ENCODE measurements at places on chromosomes 5 and 9.

DNA sequence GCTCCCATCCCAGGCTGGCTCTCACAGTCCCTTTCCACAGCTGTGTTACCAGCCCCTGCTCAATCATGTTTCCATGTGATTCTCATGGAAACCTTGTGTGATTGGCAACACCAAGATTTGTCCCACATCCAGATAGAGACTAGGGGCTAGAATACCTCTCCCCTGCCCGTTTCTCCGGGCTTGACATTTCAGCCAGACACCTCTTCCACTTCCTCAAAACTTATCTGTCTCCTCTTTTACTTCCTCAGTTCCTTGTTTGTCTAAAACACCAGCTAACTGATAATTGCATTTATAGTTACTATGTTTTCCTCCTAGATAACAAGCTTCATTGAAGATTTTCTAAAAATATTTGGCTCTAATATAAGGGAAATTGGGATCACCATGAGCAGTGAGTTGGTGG is 16.6 kb upstream of the KCNMB1 start:
- no peaks in the 10 kb centered on the region for H3K36me3 ChIP-seq
- no peaks in the 10 kb centered on the region for H3K27me3 ChIP-seq
- no peak overlapping the region for H3K27ac ChIP-seq
- H3K4me1 ChIP-seq: no peaks in the 10 kb centered on the region

GRCh38 chr5:67146574-67146973 is 50.0 kb downstream of the CD180 start:
- no peak overlapping the region for H3K27ac ChIP-seq
- H3K27me3 ChIP-seq: no peaks in the 10 kb centered on the region
- H3K4me1 ChIP-seq: no peaks in the 10 kb centered on the region
- H3K4me3 ChIP-seq: no peak overlapping the region

- H3K27me3 ChIP-seq: no peaks in the 10 kb centered on the region
- H3K4me3 ChIP-seq: no peak overlapping the region
- no peaks in the 10 kb centered on the region for H3K4me1 ChIP-seq
- no peaks in the 10 kb centered on the region for H3K36me3 ChIP-seq
- DNase-seq: no peak
- H3K27ac ChIP-seq: no peak overlapping the region
Observed at GRCh38 chr5:163730206-163730756, 224.9 kb downstream of the MAT2B start.

DNA sequence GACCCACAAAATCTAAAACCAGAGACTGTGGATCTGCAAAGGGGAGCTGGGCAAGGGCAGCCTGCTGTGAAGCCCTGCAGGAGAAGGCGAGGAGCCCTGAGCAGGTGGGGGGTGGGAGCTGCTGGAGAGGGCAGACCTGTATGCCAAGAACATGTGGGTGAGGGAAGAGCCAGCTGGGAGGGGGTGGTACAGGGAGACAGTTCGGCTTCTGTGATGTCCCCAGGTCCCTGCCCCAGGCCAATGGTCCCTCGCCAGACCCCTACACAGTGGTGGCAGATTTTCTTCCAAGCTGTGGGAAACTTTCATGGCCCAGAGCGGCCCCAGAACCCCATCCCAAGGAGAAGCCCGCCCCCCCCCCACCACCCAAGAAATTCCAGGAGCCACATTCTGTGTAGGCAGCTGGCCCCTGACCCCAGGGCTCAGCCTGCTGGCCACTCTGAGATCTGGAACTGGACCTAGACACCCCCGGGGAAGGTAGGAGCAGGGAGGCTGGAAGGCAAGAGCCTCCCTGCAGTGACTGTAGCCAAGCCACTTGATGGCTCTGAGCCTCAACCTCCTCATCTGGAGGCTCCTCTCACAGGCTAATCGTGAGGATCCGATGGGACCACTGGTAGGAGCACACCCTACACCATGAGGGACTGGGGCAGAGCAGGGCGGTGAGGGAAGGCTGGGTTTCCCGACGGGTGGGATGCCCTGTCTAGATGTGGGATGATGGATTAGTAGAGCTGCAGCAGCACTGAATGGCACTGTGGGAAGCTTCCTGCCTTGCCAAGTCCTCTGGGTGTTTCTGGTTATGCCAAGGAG is 22.6 kb upstream of the CSF1R start:
- H3K27ac ChIP-seq: no peak overlapping the region
- no peaks in the 10 kb centered on the region for H3K4me1 ChIP-seq
- no peak for DNase-seq
- H3K4me3 ChIP-seq: no peak overlapping the region
- no peaks in the 10 kb centered on the region for H3K36me3 ChIP-seq

- H3K36me3 ChIP-seq: no peaks in the 10 kb centered on the region
- H3K27me3 ChIP-seq: no peaks in the 10 kb centered on the region
- DNase-seq: peak; percentile 51
- H3K27ac ChIP-seq: no peak overlapping the region
- no peak overlapping the region for H3K4me3 ChIP-seq
Observed at GRCh38 chr5:132526290-132526973, 16.9 kb downstream of the IL5 start.

DNA sequence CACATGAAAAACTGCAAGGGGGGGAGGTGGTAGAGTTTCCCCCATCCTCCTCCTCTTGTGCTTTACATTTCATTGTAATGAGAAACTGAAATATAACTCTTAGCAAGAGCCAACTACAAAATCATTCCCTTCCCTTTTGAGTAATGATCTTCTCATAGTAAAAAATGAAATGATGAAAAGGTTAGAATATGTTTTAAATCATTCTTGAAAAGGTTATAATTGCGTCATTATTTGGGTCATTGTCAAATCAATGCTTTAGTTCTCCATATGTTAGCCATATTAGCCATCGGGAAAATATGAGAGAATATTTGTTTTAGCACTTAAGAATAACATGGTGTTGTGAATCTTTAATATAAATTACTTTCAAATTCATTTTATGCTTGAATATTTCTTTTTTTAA is 1185.0 kb upstream of the CDH18 start:
- H3K4me3 ChIP-seq: no peak overlapping the region
- no peak for DNase-seq
- H3K27ac ChIP-seq: no peak overlapping the region
- H3K4me1 ChIP-seq: no peaks in the 10 kb centered on the region
- H3K36me3 ChIP-seq: no peaks in the 10 kb centered on the region

DNA sequence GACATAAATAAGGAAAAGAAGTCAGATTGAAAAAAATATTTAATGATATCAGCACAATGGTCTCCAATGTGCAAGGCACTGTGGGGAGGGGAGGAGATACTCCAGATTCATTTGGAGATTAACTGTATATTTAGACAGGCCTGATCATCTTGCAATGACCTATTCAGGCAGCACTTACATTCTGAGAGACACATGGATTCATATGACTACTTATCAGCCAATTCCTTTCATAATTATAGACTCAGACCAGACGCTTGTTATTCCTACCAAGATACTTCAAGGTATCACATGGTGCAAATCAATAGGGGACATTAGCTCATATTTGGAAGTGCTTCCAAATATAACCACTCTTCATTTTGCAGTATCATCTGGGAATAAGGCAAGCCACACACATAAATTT is 153.5 kb upstream of the TARS1 start:
- H3K27ac ChIP-seq: no peak overlapping the region
- no peaks in the 10 kb centered on the region for H3K27me3 ChIP-seq
- H3K36me3 ChIP-seq: no peaks in the 10 kb centered on the region

All from naive thymus-derived CD4-positive, alpha-beta T cell (primary cell).